Spleen (tissue), 13 donors: ENCODE measurements at places on chromosomes 13 and 19. TPM values are rescaled to one million over a fixed set of nuclear protein-coding genes. Genes with fewer than 3 reads are reported as not detected.

- no peak overlapping the region for H3K27ac ChIP-seq
- no peaks in the 10 kb centered on the region for H3K27me3 ChIP-seq
- H3K36me3 ChIP-seq, result no peaks in the 10 kb centered on the region
Observed at GRCh38 chr19:49389406-49389805, 1.4 kb downstream of the KASH5 start.

ZDHHC20 gene
- 110 TPM for total RNA-seq

DNA sequence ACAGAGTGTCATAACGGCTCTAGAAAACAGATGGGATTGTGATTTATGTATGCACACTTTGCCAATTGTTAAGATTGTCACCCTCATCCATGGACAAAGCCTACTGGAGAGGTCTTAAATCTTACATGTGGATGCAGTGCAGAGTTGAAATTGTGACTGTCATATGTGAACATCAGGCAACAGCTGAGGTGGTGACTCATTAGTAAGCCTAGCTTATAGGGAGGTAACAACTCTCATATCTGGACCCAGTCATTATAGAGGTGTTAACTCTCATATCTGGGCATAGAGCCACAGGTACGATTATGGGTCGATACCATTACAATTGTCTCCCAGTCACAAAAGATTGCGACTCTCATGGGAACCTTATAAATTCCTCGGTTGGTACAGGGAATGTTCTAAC is 29.8 kb upstream of the ZNF254 start:
- H3K4me3 ChIP-seq, result no peak overlapping the region
- no peaks in the 10 kb centered on the region for H3K27me3 ChIP-seq
- no peaks in the 10 kb centered on the region for H3K4me1 ChIP-seq
- no peak for DNase-seq

GRCh38 chr19:3105641-3106508 is 11.7 kb downstream of the GNA11 start:
- DNase-seq, result no peak
- no peak overlapping the region for H3K27ac ChIP-seq
- no peak overlapping the region for H3K4me3 ChIP-seq
- H3K27me3 ChIP-seq, result no peaks in the 10 kb centered on the region
- peaks cover 22% of the 10 kb centered on the region for H3K4me1 ChIP-seq

GRCh38 chr19:15031675-15032074 is 17.6 kb upstream of the CASP14 start:
- no peaks in the 10 kb centered on the region for H3K4me1 ChIP-seq
- H3K36me3 ChIP-seq, result no peaks in the 10 kb centered on the region
- no peak overlapping the region for H3K4me3 ChIP-seq
- DNase-seq, result no peak
- no peak overlapping the region for H3K27ac ChIP-seq
- no peaks in the 10 kb centered on the region for H3K27me3 ChIP-seq
